ENCODE measurements at places on chromosomes 16 and 17.

DNA sequence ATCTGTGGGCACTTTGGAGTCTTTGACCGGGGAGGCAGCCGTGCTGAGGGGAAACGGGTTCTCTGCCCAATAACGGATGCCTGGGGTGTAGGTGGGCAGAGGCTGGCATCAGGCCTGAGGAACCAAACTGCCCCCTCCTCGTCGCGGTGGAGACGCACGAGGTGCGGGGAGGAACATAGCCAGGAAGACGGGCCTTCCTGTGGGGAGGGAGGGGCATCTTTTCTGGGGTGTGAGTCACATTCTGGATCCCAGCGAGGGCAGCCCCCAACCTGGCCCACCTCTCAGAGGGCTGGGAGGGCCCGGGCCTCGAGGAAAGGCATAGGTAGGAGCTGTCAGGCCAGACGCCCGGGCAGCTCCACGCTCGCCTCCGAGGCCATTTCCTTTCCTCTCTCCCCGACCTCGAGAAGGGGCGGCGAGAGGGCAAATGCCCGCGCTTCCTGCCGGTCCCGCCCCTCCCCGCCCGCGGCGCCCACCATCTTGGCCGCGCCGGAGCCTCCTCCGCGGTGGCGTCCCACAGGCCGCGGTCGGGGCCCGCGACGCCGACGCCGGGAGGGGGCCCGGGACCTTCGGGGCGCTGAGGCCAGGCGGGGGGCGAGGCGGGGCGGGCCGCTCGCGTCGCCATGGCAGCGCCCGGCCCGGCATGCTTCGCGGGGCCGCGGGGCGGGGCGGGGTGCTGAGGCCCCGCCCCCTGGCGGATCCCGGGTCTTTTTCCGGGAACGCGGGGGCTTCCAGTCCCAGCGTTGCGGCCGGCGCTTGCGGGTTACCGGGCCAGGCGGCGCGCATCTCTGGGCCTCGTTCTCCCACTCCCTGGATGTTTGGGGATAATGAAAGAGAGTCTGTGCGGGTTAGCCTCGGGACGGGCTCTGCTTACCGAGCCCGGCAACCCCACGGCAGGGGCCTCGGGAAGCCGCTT is 13.2 kb downstream of the RAI1 start:
- DNase-seq = peak; percentile 90

- DNase-seq = no peak
These were observed 5.4 kb upstream of the CYLD start for GRCh38 chr16:50736448-50736847.

DNA sequence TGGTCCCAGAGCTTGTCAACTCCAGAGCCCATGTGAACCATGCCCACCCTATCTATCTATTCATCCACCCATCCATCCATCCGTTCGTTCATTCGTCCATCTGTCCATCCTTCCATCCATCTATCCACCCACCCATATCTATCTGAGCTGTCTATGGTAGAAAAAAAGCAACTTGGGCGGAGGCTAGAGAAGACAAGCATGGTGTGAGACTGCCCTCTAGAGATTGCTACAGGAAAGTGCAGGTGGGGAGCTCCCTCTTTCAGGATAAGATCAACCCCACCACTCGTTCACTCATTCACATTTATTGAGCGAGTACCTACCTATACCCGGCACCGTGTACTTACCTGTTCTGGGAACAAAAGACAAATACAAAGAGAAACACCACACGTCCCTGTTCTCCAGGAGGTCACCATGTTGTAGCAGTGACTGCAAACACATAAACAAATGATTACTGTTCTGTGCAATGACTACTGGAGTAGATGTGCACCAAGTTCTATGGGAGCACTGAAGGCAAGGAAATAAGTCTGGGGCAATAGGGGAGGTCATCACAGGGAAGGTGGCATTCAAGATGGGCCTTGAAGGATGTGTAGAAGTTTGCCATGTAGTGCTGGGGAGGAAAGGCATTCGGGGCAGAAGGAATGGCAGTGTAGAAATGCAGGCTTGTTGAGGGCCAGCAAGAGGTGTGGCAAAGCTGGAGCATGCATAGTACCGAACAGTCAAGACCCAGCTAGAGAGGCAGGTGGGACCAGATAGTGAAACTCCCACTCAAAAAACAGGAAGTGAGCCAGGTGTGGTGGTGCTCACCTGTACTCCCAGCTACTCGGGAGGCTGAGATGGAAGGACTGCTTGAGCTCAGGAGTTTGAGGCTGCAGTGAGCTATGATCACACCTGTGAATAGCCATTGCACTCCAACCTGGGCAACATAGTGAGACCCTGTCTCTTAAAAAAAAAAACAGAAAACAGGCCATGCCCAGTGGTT is 13.4 kb upstream of the ATP5MC1 start:
- peak; percentile 86 for DNase-seq

DNA sequence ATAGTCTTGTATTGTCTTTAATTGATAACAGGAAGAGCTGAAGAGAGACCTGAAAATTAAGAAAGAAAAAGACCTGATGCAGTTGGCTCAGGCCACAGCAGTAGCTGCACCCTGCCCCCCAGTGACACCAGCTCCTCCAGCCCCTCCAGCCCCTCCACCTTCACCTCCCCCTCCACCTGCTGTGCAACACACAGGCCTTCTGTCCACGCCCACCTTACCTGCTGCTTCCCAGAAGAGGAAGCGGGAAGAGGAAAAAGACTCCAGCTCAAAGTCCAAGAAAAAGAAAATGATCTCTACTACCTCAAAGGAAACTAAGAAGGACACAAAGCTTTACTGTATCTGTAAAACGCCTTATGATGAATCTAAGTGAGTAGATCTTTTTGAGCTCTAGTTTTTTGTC is 36.8 kb downstream of the C17orf58 start:
- no peak for DNase-seq

DNA sequence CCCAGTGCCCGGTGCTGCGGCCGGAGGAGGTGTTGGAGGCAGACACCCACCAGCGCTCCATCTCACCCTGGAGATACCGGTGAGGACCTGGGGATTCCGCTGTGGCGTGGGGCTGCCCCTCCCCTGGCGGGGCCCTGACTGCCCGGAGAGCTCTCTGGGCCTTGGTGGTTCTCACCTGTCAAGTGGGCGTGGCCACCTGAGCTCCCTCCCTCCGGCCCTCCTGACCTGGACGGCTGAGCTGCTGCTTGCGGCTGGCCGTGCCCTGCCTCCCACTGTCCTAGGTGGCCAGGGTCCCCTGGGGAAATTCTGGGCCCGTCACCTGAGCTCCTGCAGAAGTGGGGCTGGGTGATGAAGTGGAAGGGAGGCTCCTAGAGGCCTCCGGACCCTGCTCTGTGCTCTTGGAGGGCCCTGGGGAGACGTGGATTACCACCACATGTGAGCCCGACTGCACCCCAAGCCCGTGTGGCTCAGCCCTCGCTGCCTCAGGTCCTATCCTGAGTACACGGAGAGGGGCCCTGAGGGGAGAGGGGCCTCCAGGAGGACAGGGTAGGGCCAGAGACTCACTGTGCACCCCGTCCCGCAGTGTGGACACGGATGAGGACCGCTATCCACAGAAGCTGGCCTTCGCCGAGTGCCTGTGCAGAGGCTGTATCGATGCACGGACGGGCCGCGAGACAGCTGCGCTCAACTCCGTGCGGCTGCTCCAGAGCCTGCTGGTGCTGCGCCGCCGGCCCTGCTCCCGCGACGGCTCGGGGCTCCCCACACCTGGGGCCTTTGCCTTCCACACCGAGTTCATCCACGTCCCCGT is 1.1 kb downstream of the IL17C start:
- no peak for DNase-seq

DNA sequence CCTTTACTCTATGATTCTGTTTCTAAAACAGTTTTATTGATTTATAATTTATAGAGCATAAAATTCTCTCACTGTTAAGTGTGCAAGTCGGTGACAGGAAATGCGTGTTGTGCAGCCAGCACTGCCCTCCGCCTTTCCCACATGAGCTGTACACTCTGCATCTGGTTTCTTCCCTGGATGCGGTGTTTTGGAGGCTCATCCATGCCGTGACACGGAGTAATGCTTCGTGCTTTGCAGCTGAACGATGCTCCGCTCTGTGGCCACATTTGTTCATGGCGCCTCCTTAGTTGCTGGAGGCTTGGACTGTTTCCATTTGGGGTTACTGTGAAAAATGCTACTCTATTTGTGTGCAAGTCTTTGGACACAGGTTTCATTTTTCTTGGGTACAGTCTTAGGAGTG is 7.2 kb upstream of the IGFALS start:
- DNase-seq = no peak

DNA sequence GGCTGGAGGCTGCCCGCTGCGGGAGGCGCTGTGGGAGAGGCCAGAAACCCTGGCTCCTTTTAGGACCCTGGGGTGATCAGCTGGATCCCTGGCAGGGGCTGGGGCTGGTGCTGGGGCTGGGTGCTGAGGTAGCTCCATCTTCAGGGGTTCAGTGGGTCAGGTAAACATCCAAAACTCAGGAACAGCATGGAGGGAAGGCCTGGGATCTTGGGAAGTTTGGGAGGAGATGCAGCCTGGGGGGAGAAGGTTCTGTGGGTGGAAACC is 21.0 kb downstream of the ADGRG5 start:
- no peak for DNase-seq

- DNase-seq = no peak
These were observed 22.1 kb upstream of the OSGIN1 start for GRCh38 chr16:83930730-83931500.

- DNase-seq = no peak
These were observed 29.9 kb downstream of the HASPIN start for GRCh38 chr17:3753624-3754023.

- DNase-seq = peak; percentile 43
These were observed 163.5 kb downstream of the CCT6B start for GRCh38 chr17:34797720-34798119.

- no peak for DNase-seq
These were observed 33.1 kb downstream of the NECAB2 start for GRCh38 chr16:84000989-84001642.

DNA sequence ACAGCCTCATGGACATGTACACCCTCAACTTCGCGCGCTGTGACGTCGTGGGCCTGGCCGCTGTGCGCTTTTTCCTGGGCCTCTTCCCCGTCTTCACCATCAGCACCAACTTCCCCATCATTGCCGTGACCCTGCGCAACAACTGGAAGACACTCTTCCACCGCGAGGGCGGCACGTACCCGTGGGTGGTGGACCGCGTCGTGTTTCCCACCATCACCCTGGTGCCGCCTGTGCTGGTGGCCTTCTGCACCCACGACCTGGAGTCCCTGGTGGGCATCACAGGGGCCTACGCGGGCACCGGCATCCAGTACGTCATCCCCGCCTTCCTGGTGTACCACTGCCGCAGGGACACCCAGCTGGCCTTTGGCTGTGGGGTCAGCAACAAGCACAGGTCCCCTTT is 23.5 kb downstream of the GRIN2C start:
- no peak for DNase-seq

- DNase-seq = peak; percentile 91
These were observed 73.1 kb downstream of the CDH13 start for GRCh38 chr16:82699711-82700495.

- no peak for DNase-seq
These were observed 434.8 kb downstream of the SLC39A11 start for GRCh38 chr17:72657467-72658317.

DNA sequence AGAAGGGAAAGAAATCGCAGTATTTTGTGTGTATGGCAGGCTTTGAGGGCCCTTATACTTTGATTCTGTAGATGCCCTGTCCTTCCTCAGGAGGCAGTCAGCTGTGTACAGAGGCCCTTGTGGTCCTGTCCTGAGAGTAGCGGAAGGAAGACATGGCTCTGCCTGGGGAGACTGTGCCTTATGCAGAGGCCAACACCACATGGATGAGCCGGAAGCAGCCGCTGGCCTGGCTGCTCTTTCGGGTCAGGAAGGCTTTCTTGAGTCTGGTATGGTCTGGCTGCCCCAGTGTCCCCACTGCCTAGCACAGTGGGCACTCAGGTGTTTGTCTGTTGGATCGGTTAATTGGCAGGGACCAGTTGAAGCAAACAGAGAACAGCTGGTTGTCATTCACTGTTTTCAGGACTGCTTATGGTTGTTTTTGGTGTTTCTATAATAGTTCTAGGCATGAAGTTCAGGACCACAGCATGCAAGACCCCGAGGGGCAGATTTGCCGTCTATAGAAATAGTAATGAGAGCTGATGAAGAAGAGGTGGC is 12.4 kb downstream of the USP10 start:
- DNase-seq = no peak

DNA sequence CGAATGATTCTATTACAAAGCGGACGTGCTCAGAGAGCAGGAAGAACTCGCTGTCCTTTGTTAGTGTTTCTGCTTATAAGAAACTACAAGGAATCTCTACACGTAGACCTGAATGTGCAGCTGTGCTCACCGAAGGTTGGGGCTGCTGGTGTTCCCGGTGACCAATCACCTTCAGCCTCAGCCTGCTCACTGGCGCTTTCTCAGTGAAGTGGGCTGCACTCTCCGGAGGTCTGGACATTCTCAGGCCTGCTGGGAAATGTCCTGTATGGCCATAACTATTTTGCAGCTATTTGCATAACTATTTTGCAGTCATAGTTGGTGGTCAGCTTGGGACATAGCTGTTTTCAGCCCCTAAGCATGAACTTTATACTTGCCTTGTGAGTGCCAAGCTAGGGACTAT is 9.7 kb upstream of the CIAO3 start:
- DNase-seq = no peak

DNA sequence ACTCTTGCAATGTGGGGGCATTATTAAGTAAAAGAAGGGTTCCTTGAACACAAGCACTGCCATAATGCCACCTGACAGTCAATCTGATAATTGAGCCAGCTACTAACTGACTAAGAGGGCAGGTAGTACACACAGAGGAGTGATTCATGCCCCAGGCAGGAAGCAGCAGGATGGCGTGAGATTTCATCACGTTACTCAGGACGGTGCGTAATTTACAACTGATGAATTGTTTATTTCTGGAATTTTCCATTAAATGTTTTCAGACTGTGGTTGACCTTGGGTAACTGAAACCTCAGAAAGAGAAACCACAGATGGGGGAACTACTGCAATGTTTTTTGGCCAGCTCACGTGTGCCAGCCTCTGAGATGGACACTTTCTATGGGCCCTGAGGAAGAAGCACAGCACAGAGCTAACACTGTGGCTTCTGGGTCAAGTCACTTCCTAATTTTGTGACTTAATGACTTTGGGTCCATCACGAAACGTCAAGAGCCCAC is 46.7 kb downstream of the C17orf67 start:
- DNase-seq = peak; percentile 92

- no peak for DNase-seq
These were observed 33.2 kb downstream of the COX4I1 start for GRCh38 chr16:85832570-85833218.

DNA sequence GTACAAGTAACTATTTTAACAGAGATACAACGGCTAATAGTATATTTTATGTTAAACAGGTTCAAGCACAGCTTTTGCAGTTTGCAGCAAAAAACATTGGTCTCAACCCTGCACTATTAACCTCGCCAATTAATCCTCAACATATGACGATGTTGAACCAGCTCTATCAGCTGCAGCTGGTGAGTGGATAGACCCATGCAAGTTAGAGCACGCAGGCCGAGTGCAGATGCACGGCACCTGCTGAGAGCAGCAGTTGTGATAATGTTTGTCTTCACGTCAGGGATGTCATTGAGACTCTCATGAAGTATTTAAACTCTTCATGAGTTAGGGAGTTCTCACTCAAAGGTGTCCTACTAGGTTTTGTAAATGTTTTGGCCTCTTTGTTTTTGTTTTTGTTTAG is 45.6 kb downstream of the TMC6 start:
- no peak for DNase-seq

Data from adipocyte (in vitro differentiated cells).